ENCODE measurements at places on chromosomes 3 and 15.

- no peak for DNase-seq
These were observed 1.7 kb upstream of the GPR62 start for GRCh38 chr3:51953445-51953844.

DNA sequence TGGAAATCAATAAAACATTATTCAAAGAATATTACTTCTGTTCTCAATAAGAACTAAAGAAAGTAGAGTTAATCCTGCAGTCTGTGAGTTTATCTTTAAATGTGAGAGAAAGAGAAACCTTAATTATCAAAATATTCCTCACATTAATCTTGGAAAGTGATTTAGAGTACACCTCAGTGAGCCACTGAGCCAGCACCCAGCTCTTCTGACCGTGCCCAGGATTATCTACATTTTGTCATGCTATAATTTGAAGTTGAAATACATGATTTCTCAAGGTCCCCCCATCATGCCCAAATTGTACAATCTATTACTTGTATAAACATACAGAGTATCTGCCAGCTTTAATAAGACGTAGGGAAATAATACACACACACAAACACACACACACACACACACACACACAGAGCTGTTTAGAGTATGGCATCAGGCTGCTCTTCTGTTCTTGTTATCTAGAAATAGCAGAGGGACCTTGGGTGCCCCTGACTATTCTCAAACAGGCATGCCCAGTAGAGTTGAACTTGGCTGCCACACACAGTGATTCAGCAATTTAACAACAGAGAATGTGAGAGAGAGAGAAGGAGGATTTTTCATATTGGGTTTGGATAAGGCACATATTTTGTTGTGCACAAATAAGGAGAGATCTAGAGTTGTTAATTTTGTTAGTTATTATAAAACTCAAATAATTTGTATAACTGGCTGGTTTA is 74.4 kb downstream of the P2RY1 start:
- no peak for DNase-seq

DNA sequence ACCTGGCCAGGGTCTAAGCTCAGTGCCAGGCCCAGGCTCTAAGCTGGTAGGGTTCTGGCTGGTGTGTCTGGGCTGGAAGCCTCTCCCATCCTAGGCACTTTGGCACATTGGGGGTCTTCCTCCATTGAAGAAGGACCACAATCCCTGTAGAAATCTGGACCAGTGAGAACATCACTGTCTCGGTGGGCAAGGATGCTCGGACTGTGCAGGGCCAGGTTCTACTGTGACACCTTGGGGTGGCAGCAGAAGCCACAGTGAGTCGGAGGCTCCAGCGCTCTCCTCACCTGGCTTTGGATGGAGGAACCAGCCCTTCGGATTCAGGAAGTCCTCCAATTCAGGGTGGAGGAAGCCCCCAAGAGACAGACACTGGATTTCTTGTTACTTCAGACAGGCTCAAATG is 17.5 kb upstream of the HCN4 start:
- no peak for DNase-seq

GRCh38 chr3:68876112-68876713 is 56.1 kb downstream of the TAFA4 start:
- DNase-seq = peak; percentile 6

GRCh38 chr15:75732809-75733451 is 20.3 kb upstream of the CSPG4 start:
- peak; percentile 37 for DNase-seq

DNA sequence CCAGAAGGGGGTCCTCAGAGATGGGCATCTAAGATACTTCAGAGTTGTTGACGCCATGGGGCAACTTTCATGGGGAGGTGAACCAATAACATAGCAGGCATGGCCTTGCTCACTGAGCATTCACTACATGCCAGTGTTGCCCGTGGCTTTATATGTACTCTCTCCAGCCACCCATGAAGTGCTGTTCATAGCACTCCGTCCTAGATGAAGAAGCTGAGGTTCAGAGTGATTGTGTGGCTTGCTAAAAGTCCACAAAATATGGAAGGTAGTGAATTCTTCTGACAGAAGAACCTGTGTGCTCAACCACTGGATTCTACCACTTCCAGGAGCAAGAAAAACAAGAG is 9.8 kb upstream of the SEMA4B start:
- DNase-seq = no peak
